ENCODE measurements at places on chromosomes 5 and 9. TPM values are rescaled to one million over a fixed set of nuclear protein-coding genes. Genes with fewer than 3 reads are reported as not detected.

Gene LCNL1
- total RNA-seq = not detected

Gene ORM2
- not detected for total RNA-seq

Gene CTSL
- total RNA-seq = 40.7 TPM

Gene TMEM174
- total RNA-seq = not detected

Gene SLC45A2
- not detected for total RNA-seq

Gene ABCA2
- 14.7 TPM for total RNA-seq

Gene PPP1R26
- total RNA-seq = 5.4 TPM

Gene KIAA0825
- 1.8 TPM for total RNA-seq

Gene ZDHHC11B
- total RNA-seq = 2.2 TPM

Gene CARD6
- 19.8 TPM for total RNA-seq

Gene SMIM32
- total RNA-seq = not detected

Gene GPR150
- total RNA-seq = not detected

Gene OBP2B
- total RNA-seq = not detected

Gene NDUFAF2
- 34.1 TPM for total RNA-seq

DNA sequence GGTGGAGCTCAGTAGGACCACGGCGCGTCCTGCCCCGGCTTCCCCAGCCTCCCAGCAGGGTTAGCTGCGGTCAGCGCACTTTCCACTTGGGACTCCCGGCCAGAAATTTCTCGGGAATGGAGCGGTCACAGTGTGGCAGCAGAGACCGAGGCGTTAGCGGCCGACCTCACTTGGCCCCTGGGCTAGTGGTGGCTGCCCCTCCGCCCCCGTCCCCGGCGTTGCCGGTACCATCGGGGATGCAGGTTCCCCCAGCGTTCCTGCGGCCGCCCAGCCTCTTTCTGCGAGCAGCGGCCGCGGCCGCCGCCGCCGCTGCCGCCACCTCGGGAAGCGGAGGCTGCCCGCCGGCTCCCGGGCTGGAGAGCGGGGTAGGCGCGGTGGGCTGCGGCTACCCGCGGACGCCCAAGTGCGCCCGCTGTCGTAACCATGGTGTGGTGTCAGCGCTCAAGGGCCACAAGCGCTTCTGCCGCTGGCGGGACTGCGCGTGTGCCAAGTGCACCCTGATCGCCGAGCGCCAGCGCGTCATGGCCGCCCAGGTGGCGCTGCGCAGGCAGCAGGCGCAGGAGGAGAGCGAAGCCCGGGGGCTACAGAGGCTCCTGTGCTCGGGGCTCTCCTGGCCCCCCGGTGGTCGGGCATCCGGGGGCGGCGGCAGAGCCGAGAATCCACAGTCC, 460 bp downstream of the DMRTA1 start:
- H3K4me3 ChIP-seq = peak overlapping the region; percentile 71
- no peaks in the 10 kb centered on the region for H3K36me3 ChIP-seq
- DNase-seq = no peak
- H3K27me3 ChIP-seq = peaks cover 39% of the 10 kb centered on the region
- H3K27ac ChIP-seq = peak overlapping the region; percentile 90

- no peak overlapping the region for H3K4me3 ChIP-seq
- H3K27me3 ChIP-seq = no peaks in the 10 kb centered on the region
- no peak for DNase-seq
- no peaks in the 10 kb centered on the region for H3K4me1 ChIP-seq
- no peak overlapping the region for H3K27ac ChIP-seq
- no peaks in the 10 kb centered on the region for H3K36me3 ChIP-seq
Measured at GRCh38 chr9:77999231-77999631, 32.4 kb downstream of the GNAQ start.

DNA sequence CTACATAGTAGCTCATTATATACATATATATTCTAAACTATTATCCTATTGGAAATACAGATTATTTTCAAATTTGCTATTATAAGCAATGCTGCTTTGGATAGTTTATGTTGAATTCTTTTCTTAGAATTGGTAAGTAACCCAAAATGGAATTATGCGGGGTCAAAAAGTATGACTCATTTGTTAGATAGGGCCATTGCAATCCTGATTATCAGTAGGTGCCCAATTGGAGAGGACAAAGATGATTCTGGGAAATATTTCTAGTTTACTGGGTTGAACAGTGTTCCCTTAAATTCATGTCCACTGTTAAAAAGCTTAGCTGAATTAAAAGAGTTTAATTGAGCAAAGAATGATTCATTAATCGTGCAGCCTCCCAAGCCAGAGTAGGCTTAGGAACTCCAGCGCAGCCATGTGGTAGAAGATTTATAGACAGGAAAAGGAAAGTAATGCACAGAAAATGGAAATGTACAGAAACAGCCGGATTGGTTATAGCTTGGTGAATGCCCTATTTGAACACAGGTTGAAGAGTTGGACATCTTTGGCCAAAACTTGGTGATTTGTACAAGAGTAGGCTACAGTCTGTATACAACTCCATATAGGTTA, 81.8 kb downstream of the GDNF start:
- H3K4me1 ChIP-seq = no peaks in the 10 kb centered on the region
- H3K27ac ChIP-seq = no peak overlapping the region
- H3K4me3 ChIP-seq = no peak overlapping the region
- no peaks in the 10 kb centered on the region for H3K36me3 ChIP-seq
- no peaks in the 10 kb centered on the region for H3K27me3 ChIP-seq

DNA sequence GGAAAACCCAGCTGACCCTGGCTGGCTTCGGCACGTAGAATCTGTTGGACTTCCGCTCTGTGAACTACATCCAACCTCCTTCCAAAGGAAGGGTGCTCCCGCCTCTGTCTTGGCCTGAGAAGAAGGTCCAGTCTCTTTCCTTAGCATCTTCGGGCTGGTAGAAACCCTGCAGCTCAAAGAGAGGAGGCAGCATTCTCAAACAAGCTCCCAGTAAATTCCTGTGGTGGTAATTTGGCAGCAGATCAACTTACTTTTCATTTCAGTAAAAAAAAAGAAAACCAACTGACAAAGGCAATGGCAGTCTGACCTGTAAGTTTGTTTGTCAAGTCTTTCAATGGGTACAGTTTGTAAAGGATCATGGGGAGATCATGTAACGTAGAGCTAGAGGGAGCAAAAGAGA, 176.7 kb downstream of the MED10 start:
- H3K27me3 ChIP-seq = no peaks in the 10 kb centered on the region
- no peak overlapping the region for H3K4me3 ChIP-seq
- DNase-seq = no peak
- H3K4me1 ChIP-seq = no peaks in the 10 kb centered on the region

GRCh38 chr9:130570208-130570607, 9.2 kb upstream of the FUBP3 start:
- H3K27me3 ChIP-seq = no peaks in the 10 kb centered on the region
- no peak for DNase-seq
- no peak overlapping the region for H3K27ac ChIP-seq

GRCh38 chr9:8364026-8364752, 564.6 kb upstream of the DMAC1 start:
- no peak overlapping the region for H3K27ac ChIP-seq

DNA sequence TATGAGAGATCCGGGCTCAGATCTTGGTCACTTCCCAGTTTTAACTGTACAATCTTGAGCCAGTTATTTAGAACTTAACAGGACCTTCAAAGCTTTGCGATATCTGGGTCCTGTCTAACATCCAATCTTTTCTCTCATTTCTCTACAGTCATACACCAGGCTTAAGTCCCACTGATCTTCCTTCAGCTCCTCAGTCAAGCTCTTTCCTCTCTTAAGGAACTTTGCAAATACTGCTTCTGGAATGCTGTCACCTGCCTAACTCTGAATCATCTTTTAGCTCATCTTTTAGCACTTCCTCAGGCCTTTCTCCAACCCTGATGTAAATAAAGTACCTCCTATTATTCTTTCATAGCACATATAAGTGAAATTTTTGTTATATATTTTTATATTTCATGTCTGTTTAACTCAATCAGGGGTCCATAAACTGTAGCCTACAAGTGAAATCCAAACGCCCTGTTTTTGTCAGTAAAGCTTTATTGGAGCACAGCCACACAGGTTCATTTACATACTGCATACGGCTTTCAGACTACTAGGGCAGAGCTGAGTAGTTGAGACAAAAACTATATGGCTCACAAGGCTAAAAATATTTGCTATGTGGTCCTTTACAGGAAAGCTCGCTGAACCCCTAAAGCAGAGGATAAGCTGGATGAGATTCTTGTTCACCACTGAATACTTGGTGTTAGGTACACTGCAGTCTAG, 63.5 kb downstream of the MEF2C start:
- no peak overlapping the region for H3K4me3 ChIP-seq
- H3K27me3 ChIP-seq = no peaks in the 10 kb centered on the region
- no peak overlapping the region for H3K27ac ChIP-seq
- H3K4me1 ChIP-seq = no peaks in the 10 kb centered on the region
- no peaks in the 10 kb centered on the region for H3K36me3 ChIP-seq

DNA sequence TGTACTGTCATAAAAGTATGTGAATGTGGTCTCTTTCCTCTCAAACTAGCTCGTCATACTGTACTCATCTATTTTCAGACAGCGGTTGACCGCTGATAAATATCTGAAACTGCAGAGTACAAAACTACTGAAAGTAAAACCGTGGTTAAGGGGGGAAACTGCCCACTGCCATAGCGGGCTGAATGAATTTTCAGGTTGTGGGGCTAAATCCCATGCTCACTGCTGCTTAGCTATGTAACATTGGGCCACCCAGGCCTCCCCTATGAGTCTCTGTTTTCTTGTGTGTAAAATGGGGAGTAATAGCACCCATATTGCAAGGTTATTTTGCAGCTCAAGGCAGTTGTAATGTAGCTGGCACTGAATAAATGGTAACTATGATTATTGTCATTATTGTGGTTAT, 82.3 kb downstream of the MSX2 start:
- no peaks in the 10 kb centered on the region for H3K36me3 ChIP-seq
- no peak overlapping the region for H3K27ac ChIP-seq

DNA sequence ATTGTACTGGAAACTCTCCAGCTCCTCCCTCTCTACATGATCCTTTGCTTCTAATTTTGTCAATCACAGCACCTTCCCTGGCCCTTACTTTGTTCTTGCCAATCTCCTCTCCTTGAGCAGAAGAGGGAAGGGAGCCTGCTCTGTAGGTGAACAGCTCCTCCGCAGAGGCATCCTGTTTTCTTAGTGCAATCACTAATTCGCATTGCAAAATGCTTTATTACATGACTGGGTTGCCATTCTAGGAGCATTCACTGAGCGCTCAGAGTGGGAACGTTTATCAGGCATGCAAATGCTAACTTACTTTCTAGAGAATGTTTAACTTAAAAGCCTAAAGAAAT, 416 bp upstream of the SNX18 start:
- no peaks in the 10 kb centered on the region for H3K27me3 ChIP-seq
- H3K27ac ChIP-seq = no peak overlapping the region
- no peak for DNase-seq
- H3K36me3 ChIP-seq = peaks cover 11% of the 10 kb centered on the region

GRCh38 chr5:40022057-40022456, 597.3 kb upstream of the DAB2 start:
- no peaks in the 10 kb centered on the region for H3K4me1 ChIP-seq
- no peaks in the 10 kb centered on the region for H3K27me3 ChIP-seq
- no peaks in the 10 kb centered on the region for H3K36me3 ChIP-seq
- no peak overlapping the region for H3K4me3 ChIP-seq
- no peak overlapping the region for H3K27ac ChIP-seq
- no peak for DNase-seq

DNA sequence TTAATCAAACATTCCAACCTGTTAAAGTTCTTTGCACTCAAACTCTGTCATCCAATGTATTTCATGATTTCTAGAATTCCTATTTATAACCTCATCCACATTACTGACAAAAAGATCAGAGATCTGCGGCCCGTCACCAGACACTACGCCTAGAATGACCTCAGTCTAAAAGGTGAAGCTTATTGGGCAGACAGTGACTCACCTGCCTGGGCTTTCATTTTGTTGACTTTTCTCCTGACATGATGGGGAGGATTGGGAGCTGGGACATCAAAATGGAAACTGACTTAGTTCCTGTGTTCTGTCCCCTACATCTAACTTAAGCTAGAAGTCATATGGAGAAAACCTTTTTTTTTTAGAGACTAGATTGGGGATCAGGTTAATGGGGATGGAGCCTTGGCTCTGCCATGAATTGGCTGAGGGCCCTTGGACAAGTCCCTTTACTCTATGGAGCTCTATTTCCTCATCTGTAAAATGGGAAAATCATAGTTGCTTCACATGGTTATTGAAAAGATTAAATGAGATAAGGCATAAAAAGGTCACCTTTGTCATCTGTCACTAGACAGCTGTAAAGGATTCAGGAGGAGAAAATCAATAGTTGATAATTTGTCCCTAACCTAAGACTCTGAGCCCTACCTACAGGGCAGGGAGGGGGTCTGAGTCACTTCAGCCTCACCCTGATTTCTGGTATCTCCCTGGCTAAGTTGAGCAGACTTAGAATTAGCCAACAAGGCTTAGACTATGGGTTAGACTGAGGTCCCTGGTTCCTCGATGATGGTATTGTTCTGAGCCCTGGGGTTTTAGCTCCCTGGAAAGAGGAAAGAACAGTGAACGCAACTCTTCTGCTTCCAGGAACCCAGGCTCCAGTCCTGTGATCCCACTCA, 224.8 kb upstream of the TBC1D2 start:
- DNase-seq = no peak
- peaks cover 29% of the 10 kb centered on the region for H3K27me3 ChIP-seq
- H3K36me3 ChIP-seq = no peaks in the 10 kb centered on the region
- H3K27ac ChIP-seq = no peak overlapping the region

- H3K27me3 ChIP-seq = no peaks in the 10 kb centered on the region
- no peak overlapping the region for H3K4me3 ChIP-seq
- no peaks in the 10 kb centered on the region for H3K36me3 ChIP-seq
- no peaks in the 10 kb centered on the region for H3K4me1 ChIP-seq
- DNase-seq = no peak
- H3K27ac ChIP-seq = no peak overlapping the region
Measured at GRCh38 chr5:114857941-114858551, 311.7 kb downstream of the TRIM36 start.

GRCh38 chr5:149871471-149871870, 73.1 kb downstream of the PDE6A start:
- no peaks in the 10 kb centered on the region for H3K4me1 ChIP-seq
- no peak overlapping the region for H3K27ac ChIP-seq
- no peaks in the 10 kb centered on the region for H3K36me3 ChIP-seq
- no peak overlapping the region for H3K4me3 ChIP-seq
- no peaks in the 10 kb centered on the region for H3K27me3 ChIP-seq
- no peak for DNase-seq

GRCh38 chr9:98378794-98379193, 123.3 kb upstream of the TBC1D2 start:
- H3K27me3 ChIP-seq = no peaks in the 10 kb centered on the region
- no peak overlapping the region for H3K27ac ChIP-seq
- no peaks in the 10 kb centered on the region for H3K36me3 ChIP-seq
- H3K4me1 ChIP-seq = no peaks in the 10 kb centered on the region

DNA sequence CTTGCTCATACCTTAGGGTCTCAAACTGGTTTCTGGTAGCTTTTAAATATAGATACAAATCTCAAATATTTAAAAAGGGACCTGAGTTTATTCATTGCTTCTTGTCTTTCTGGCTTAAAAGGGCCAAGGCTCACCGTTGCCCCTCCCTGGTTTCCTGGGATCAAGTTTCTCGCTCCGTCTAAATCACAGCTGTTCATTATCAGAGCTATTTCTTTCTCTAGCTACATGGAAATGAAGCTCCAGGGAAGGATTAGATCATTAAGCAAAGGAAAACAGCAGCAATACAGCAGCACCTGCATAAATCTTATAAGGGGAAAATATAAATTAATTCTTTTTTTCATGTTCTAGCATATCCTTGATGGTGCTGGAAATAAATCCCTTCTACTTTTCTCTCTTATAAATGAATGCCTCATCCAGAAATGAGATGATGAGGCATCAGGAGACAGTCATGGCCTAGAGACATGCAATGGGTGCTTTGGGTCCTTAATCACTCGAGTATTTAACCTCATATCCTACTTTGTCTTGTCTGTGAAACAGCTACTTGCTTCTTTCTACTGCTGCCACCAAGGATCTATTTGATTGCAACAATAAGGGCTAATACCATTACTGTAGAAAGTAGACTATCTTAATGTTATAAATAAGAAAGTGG, 320.1 kb downstream of the TRPM3 start:
- no peak overlapping the region for H3K4me3 ChIP-seq
- H3K27ac ChIP-seq = no peak overlapping the region
- H3K36me3 ChIP-seq = no peaks in the 10 kb centered on the region

Data from esophagus squamous epithelium (tissue), 5 donors.